ENCODE measurements at places on chromosomes 3 and 15. TPM values are rescaled to one million over a fixed set of nuclear protein-coding genes. Genes with fewer than 3 reads are reported as not detected.

- no peak for DNase-seq
- H3K4me1 ChIP-seq, result no peaks in the 10 kb centered on the region
- H3K36me3 ChIP-seq, result no peaks in the 10 kb centered on the region
- H3K27ac ChIP-seq, result no peak overlapping the region
- H3K4me3 ChIP-seq, result no peak overlapping the region
Observed at GRCh38 chr3:104908761-104909160, 457.9 kb upstream of the ALCAM start.

DNA sequence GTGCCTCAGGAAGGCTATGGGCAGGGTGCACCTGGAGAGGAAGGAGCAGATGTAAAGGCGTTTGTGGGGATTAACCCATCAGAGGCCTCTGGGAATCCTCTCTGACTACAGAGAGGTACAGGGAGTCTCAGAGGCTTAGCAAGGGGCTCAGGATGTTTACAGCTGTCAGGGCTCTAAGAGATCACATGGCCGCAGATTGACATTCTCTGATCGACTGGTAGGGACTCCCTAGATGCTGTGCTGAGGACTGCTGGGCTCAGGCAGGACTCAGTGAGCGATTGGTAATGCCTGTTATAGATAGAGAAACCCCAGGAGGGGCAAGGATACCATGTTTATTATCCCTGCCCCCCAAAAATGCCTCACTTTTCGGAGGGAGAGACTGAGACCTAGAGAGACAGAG, 103.5 kb downstream of the CORO2B start:
- DNase-seq, result no peak
- H3K4me3 ChIP-seq, result no peak overlapping the region
- H3K27ac ChIP-seq, result no peak overlapping the region

The LMAN1L gene
- 0.15 TPM for total RNA-seq

DNA sequence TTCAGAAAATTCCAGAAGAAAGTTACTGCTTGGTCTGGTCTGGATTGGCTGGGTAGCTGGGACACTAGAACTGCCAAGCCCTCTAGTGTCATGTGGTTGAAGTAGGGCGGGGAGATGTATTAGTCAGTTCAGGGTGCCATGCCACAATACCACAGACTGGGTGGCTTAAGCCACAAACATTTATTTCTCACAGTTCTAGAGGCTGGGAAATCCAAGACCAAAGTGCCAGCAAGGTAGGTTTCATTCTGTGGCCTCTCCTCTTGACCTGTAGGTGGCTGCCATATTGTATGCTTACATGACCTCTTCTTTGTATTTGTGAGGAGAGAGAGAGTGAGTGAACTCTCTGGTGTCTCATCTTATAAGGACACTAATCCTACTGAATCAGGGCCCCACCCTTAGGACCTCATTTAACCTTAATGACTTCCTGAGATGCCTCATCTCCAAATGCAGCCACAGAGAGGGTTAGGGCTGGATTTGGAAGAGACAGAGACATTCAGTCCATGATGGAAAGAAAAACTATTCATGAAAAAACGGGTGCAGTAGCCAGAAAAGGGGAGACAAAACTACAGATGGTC, 18.1 kb upstream of the ZSCAN2 start:
- H3K27me3 ChIP-seq, result no peaks in the 10 kb centered on the region
- no peaks in the 10 kb centered on the region for H3K36me3 ChIP-seq
- no peak for DNase-seq
- no peak overlapping the region for H3K4me3 ChIP-seq

DNA sequence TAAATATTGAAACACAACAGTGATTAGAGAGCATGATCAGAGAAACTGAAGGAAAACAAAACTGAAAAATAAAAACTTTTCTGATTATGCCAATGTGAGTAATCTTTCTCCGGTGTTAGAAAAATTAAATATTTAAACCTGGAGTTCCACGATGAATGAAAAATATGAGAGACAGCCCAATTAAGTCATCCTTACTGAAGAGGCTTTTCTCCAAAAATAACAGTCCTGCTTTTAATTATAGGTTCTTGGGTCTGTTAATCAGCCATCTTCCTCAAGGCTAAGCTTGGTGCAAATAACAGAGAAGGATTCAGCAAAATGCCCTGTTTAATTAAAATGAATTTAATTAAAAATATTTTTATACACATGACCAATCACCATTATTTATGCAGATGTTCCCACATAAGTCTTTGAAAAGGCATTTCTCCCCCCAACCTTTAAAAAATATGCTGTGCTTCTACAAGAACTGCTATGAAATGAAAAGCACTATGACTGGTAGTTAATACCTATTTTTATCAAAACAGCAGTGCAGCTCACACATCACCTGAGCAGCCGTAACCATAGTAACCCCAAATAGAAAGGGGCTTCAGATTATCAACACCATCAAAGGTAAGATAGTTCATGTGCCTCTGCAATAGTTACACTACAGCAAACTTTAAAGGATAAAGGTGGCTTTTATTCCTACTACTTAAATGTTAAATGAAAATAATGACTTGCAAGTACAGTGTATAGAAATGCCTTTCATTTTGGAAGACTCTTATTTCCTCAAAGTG, 175.7 kb downstream of the SLC9A9 start:
- no peaks in the 10 kb centered on the region for H3K4me1 ChIP-seq
- no peaks in the 10 kb centered on the region for H3K27me3 ChIP-seq
- no peak for DNase-seq
- no peak overlapping the region for H3K27ac ChIP-seq
- H3K36me3 ChIP-seq, result no peaks in the 10 kb centered on the region

GRCh38 chr3:114333180-114333922, 39.5 kb downstream of the TIGIT start:
- no peak overlapping the region for H3K4me3 ChIP-seq
- H3K27ac ChIP-seq, result no peak overlapping the region
- no peaks in the 10 kb centered on the region for H3K36me3 ChIP-seq
